ENCODE measurements at places on chromosomes 11 and 22. TPM values are rescaled to one million over a fixed set of nuclear protein-coding genes. Genes with fewer than 3 reads are reported as not detected.

- DNase-seq: no peak
Observed at GRCh38 chr11:66936311-66936711, 21.9 kb downstream of the PC start.

- DNase-seq: peak; percentile 85
Observed at GRCh38 chr11:57644748-57645688, 4.7 kb downstream of the YPEL4 start.

DNA sequence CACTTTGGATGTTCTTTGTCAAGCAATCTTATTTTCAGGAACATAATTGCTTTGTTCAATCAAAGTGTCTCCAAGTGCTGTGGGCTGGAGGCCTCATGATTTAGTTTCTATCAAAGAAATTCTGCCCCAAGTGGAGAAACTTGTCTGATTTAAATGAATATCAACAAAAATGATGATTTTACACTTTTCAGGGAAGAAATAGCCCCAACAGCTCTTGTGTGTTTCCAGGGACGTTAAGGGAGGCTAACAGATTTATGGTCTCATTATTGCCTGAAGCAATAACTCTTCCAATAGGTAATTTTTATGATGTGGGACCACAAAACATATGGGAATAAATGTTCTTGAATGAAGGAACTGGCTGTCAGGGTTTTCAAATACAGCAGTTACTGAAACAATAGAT lies 699.1 kb downstream of the FAM181B start:
- no peak for DNase-seq

DNA sequence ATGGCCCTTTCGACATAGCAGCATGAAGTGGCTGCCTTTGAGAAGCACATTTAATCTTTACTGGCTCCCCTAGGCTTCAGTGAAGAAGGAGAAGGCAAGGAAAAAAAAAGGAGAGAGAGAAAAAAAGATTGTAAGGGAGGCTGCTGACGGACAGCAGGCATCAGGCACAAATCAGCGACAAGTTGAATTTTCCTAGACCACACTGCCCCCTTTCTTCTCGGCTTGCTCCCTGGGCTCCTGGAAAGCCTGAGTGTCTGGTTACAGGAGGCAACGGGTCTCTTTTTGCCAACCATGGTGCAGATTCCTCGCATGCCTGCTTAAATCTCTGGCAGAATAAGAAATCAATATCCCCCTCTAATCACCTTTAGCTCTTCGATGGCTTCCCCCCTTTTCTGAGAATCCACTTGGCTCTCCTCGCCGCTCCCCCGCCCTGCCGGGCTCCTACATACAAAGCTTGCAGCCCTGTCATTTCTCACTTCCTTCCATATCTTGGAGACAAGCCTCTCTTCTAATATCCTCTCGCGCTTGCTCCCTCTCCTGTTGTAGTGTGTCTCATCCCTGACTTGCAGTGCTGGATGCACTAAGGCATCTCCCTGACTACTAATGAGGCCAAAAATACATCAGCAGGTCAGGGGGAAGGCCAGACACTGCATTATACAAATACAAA lies 14.3 kb downstream of the BLID start:
- no peak for DNase-seq

GRCh38 chr11:24779791-24780190 lies 282.9 kb downstream of the LUZP2 start:
- no peak for DNase-seq

DNA sequence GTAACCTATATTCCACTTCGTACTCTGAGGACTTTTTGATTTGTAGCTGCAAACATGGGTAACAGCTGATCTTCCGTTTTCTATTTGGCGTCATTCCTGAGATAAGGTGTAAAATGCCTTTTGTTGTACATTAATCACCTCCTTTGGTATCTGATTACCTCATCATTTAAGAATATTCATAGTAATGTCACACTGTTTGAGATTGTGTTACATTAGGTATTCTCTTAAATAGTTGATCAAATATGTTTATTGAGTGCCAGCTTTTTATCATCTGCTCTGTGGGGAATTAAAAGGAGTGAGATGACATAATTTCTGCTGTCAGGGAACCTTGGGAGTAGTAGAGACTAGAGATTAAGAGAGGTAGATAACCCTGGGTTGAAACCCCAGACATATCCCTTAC lies 5.9 kb downstream of the NCAM1 start:
- no peak for DNase-seq

The ISX gene
- polyA plus RNA-seq: not detected

The PHLDA2 gene
- polyA plus RNA-seq: 1.9 TPM

The SCO2 gene
- 3.6 TPM for polyA plus RNA-seq

The TECTA gene
- polyA plus RNA-seq: not detected

Measured in CD4-positive, alpha-beta memory T cell (primary cell).